ENCODE measurements at places on chromosomes 3 and 15.

- no peak for DNase-seq
Measured at GRCh38 chr15:48774484-48774883, 36.4 kb downstream of the CEP152 start.

DNA sequence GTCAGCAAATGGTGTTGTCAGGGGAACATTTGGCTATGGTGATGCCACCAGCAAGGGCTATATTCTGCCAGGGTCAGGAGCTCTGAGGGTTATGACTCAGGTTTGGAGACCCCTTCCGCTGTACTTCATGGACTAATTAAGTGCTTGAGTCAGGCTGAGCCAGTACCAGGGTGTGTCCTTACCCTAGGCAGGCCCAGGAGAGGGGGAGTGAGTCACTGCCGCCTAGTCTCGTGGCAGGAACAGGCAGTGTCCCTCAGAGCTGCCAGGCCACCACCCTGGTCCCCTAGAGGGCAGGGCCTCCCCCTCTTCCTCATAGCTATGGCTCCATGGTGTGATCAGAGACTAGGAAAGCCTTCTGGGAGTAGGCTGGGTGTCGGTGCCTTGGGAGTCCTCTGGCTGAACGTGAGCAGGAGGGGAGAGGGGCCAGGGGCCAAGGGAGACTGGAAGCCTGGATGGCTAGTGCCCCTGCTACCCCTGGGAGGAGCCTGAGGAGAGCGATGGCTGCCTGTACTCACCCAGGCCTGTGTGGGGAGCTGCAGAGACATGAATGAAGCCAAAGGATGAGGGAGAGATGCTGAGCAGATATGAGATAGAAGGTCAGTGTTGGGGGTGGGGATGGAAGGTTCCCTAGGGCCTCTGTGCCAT, 10.6 kb downstream of the MAPKAPK3 start:
- DNase-seq: no peak

DNA sequence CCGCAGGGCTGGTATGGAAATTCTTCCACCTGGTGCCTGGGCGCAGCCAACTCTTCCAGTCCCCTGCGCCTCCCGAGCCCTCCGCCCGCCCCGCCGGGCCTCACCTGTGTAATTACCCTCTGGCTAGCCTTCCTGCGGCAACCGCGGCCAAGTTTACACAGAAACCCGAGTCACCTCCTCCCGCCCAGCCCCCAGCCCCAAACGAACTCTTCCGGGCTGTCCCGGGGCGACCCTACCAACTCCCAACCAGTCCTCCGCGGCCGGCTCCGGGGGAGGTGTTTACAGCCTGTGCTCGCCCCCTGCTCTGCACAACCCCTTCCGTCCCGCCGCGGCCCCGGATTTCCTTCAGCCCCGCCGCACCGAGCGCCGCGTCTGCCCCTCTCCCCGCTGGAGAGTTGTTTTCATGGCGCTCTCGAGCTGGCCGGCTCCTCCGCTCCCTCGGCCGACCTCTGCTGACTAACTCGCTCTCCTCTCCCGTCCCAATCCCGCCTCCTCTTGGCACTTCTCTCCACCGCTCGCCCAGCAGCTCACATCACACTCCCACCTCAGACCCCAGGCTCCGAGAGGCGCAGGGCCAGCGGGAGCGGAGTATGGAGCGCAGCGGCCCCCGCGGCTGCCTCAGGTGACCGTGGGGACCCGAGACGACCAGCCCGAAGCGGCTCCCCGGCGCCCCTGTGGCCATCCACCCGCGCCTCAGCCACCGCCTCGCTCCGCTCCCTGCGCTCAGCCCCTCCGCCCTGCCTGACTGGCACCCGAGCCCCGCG, 538 bp downstream of the ATOSA start:
- peak; percentile 54 for DNase-seq

GRCh38 chr15:53875139-53875538, 103.1 kb upstream of the UNC13C start:
- no peak for DNase-seq

- DNase-seq: no peak
Measured at GRCh38 chr3:184591789-184592188, 30.2 kb downstream of the EPHB3 start.

DNA sequence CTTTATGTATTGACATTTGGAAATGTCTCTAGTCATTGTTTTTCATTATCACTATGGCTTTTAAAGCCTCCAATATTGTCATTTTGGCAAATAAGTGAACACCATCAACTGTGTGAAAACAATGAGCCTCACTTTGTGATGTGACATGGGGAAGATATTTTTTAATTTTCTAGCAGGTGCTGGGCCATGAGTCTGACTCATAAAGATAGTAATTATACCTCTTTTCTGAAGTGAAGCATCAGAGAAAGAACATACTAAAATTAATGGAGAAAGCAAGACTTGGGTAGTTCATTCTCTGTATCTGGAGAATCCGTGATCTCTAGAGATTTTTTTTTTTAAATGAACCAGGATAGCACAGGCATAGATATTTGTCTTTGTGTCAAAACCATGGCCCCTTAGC, 100.8 kb downstream of the CCNL1 start:
- DNase-seq: no peak

DNA sequence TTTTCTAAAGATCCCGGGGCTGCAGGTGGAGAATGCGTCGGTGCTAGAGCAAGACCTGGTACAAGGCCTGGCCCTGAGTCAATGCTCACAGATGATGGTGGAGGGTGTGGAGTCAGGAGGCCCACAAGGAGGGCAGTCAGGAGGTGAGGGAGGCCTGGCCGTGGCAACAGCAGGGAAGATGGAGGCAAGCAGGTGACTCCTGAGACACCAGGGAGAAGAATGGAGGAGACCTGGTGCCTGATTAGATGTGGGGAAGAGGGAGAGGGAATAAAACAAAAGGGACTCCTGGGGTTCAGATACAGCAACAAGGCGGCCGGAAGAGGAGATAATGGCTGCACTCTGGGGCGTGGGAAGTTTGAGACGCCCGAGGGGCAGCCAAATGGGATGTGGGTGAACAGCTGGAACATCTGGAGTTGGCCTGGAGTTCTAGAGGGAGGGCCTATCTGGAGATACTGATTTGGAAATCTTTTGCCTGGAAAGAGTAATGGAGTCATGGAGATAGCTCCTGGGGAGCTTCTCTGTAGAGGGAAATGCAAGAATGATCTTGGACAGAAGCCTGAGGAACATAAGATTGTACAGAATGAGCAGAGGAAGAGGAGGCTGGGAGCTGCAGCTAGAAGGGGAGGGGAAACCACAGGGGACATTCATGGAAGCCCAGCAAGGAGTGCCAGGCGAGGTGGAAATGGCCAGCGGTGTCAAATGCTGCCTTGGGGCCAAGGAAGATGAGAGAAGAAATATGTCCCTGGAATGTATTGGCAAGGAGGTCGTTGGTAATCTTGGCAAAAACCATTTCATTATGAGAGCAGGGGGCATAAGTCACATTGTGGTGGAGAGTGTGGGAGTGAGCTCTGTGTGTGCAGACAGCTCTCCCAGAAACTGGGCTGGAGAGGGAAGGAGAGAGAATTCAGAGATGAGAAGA, 67.5 kb upstream of the CORO2B start:
- no peak for DNase-seq

- DNase-seq: no peak
Measured at GRCh38 chr3:170490828-170491560, 72.3 kb downstream of the CLDN11 start.

DNA sequence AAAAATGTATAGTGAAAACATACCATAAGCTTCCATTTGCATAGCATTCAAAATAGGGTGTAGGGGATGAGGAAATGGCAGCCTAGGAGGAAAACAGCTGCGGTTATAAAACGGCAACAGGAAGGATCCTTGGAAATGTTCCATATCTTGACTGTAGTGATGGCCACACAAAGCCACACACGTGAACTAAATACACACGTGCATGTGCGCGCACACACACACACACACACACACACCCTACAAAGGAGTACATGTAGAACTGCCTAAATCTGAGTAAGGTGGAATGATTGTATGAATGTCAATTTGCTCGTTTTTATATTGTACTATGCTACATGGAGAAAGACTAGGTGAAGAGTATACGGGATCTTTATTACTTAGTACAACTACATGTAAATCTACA, 3.9 kb upstream of the IREB2 start:
- no peak for DNase-seq

- DNase-seq: no peak
Measured at GRCh38 chr15:83155942-83156341, 48.5 kb downstream of the TM6SF1 start.

DNA sequence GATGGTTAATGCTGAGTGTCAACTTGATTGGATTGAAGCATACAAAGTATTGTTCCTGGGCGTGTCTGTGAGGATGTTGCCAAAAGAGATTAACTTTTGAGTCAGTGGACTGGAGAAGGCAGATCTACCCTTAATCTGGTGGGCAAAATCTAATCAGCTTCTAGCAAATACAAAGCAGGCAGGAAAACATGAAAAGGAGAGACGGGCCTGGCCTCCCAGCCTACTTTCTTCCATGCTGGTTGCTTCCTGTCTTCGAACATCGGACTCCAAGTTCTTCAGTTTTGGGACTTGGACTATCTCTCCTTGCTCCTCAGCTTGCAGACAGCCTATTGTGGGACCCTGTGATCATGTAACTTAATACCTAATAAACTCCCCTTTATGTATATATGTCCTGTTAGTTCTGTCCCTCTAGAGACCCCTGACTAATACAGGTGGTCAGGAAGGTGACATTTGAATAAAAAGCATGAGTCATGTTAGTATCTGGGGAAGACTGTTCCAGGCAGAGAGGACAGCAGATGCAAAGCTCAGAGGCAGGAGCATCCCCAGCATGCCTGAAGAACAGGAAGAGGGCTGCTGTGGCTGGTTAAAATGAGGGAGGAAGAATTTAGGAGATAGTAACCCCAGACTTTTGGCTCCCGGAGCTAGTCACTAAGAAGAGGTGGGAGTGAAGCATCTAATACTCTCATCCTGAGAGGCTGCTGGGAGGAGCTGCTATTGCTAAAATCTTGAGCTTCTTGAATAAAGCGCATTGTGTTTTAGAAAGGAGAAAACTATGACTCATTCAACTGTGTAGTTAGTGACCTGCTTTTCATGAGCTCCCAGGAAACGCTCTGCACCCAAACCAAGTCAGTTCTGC, 207.4 kb upstream of the HES1 start:
- DNase-seq: no peak

GRCh38 chr3:188712248-188712924, 459.4 kb upstream of the TPRG1 start:
- DNase-seq: no peak

DNA sequence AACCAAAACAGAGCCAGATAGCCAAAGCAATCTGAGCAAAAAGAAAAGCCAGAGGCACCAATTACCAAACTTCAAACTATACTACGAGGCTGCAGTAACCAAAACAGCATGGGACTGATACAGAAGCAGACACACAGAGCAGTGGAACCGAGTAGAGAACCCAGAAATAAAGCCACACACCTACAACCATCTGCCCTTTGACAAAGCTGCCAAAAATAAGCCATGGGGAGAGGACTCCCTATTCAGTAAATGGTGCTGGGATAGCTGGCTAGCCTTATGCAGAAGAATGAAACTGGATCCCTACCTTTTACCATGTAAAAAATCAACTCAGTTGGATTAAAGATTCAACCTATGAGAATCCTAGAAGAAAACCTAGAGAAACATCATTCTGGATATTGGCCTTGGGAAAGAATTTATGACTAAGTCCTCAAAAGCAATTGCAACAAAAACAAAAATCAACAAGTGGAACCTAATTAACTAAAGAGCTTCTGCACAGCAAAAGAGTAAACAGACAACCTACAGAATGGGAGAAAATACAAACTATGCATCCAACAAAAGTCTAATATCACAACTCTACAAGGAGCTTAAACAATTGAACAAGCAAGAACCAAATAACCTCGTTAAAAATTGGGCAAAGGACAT, 95.1 kb downstream of the APBA2 start:
- DNase-seq: no peak

GRCh38 chr3:37580237-37580636, 281.4 kb upstream of the CTDSPL start:
- DNase-seq: no peak

DNA sequence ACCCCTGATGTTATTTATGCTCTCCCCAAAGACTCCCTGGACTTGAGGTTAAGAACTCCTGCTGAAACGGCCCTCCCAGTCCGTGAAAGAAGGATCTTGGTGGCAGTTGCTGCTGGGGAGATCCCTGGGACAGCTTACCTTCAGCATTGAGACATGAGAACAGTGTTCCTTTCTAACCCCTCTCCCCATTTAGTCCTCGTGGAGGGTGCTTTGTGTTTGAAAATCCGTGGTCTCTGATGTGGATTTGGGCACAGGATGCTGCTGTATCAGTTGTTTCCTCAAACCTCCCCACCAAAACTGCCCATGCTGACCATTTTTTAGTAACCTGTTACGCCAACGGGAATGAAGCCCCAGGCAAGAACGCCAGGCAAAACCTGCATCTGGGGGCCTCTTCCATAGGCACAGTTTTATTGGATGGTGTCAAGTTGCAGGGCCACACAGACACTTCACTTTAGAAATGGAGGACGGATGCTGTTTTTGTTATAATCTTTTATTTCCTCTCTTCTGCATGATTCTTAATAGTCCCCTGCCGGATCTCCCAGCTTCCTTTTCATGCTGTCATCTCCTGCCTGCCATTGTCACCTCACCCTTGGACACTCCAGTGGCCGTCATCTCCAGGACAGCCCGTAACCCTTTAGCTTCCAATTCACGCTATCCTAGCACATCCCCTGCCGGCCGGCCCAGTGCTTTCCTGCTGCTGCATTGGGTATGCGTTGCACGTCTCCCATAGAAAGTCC, 31.7 kb upstream of the CEMIP start:
- DNase-seq: no peak

DNA sequence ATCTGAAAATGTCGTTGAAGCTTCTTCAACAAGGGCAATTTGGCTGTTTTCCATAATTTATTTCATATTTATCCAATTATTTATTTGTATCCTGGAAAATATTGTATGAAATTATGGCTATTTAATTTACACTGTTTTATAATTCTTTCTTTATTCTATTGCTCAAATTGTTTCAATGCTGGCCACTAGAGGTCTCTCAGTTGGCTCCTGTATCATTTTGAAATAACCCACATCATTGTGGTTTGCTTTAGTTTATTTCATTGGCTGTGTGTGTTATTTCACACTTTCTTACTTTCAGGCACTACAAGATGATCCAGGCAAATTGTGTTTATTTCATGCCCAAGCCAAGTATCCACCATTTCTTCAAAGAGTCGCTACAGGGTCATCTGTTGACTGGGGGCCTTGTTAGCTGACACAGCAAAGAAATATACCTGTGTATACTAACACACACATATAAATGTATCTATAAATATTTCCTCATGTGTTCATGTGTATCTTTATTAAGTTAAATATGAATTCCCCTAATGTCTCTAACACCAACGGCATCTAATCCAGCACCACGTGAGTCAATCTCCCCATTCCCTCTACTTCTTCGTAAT, 86.2 kb downstream of the NPAP1 start:
- DNase-seq: no peak

DNA sequence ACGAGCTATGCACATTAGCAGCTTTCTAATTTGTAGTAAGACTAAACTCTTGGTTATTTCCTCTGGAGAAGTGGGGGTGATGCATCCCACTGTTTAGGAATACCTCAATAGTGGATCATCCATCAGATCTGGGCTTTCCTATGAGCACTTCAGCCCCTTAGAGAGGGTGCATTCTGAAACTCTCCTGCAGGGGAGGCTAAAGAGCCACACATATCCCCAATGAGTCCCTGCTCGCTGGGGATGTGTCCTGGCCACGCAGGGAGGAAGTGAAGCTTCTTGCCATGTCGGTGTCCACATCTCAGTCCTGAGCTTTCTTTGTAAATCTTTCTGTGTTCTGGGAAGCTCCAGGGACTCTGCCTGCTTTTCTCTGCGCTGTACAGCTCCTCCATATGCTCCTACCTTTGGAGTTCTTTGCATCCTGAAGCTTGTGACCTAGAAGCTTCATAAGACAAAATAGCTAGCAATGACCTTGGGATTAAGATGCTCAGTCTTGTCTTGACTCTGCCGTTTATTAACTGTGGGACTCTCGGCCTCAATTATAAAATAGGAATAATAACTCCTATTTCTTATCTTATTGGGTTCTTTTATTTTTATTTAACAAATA, 28.3 kb upstream of the MASP1 start:
- DNase-seq: peak; percentile 43

Data from activated CD4-positive, alpha-beta T cell treated with anti-CD3 and anti-CD28 coated beads, Interleukin-2, amount 50 U/mL, for 1 hour (primary cell).